ENCODE measurements at places on chromosomes 16 and 17.

DNA sequence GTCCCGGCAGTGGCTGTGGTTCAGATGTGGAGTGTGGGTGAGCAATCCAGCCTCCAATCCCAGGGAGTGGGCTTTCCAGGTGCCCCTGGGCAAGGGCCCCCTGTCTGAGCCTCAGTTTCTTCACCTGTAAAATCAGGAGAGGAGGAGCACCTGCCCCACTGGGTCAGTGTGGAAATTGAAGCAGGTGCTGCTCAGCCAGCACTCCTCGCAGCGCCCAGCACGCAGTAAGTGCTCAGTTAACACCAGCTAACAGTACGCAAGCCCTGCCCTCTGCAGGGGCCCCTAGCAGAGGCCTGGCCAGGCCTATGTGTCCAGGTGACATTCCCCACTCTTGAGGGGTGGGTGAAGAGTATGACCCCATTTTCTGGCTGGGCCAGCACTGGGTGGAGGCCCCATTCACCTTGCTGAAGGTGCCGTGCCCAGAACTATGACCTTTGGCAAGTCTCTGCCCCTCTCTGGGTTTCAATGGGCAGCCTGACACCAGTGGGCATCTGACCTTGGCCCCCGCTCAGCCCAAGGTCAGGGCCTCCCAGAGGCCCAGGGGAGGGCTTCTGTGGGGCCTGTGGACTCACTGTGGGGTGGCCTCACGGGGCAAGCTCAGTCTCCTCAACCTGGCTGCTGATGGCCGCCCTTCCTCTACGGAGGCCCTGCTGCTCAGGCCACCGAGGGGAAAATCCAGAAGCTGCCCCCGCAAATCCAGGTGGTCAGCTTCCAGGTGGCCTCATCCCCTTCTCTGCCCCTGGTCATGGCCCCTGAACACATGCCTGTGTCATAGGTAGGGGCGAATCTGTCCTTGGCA, 2.5 kb downstream of the MTSS2 start:
- DNase-seq: no peak

DNA sequence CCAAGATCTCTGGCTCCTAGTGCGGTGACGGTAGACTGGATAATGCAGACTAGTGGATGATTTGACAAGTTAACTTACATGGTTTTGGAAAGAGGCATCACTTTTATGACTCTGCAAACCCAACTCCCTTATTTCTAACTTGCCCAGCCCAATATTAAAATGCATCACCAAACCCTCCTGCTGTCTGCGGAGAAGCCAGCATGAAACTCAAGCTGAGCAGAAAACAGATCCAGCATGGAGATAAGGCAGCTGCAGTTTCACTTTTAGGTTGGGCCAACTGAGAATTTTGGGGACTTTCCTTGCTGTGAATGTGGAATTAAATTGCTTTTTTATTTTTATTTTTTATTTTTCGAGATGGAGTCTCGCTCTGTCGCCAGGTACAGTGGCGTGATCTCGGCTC, 27.8 kb downstream of the CDH1 start:
- DNase-seq: no peak

DNA sequence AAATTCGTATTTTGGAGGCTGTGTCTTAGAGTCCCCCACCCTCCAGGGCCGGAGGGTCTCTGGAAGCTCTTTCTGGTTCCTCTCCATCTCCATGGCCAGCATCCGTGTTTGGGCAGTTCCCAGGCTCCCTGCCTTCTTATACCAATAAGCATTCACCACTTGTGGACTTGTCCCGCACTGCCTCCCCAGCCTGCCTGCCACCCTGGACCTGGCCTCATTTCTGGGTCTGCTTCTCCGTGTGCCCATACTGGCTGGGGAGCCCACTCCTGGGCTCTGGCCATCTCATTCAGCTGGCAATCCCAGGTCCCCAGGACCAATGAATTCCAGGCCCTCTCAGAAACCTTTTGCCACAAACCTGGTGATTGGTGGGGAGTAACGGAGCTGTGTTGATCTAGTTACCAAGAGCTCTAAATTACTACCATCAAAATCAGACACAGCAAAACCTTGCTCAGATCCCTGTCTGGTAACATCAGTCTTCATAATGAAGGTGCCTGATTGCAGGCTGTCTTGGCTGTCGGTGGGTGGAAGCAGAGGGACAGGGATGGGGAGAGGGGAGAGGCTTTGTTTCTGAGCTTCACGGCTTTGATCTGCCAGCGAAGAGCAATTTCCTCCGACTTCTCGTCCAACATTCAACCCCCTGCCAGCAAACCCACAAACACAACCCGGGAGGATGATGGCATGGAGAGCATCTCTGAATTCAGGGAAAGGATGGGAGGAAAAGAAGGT, 27.7 kb upstream of the CRHR1 start:
- no peak for DNase-seq

DNA sequence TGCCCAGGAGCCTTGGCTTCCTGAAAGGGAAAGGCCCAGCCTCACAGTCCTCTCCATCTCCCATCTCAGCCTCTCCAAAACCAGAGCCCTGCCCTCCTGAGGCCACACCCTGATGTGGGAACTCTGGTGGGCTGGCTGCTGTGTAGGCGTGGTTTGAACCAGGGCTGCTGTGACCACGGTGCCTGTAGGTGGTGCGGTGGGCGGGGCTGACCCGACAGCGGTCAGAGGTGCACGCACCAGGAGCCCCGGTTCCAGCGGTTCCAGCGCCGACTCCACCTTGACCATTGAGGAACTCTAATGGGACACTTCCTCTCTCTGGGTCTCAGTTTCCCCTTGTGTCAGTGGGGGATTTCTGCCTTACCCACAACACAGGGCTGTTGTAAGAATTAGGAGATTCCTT, 2.4 kb downstream of the RAP1GAP2 start:
- no peak for DNase-seq

DNA sequence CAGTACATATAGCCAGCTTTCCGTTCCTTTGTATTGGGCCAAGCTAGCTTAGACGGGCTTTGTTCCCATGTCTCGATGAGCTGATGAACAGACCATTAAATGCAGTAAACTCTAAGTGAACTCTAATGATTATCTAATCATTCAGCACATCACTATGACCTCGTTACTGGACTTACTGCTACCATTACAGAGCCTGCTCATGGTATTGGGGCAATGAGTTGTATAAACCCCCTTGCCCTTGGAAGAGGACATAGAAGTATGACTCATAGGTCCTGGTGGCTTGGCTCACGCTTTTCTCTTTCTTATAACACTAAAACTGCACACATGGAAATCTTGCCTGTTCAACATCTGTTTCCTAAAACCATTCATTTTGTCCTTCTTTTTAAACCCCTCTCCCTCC, 93.6 kb upstream of the DYNLRB2 start:
- DNase-seq: no peak

DNA sequence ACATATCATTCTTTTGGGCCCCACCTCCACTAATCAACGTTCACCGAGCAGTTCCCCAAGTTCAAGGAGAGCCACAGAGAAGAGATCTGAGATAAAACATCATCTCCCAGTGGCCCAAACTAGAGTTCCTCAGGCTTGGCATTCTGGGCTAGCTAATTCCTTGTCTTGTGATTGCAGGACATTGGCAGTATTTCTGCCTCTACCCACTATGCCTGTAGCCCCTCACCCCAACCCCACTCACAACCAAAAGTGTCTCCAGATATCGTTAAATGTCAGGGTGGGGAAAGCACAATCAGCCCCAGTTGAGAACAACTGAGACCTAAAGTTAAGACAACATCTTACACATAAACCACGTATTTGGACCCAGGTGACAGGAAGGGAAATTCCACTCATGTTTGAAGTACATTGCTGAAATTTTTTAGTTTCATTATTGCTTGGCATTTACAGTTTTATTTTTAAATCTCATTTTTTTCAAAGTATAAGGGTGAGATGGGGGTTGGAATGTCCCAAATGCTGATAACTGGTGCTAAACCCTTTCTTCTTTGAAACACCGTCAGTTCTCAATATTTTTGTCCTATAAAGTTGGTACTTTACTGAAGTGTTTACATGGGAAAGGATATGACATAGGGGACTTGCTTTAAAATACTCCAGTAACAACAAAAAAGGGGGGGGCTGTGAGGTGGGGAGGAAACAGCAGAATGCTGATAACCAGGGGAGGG, 13.6 kb downstream of the ZC3H7A start:
- DNase-seq: no peak

DNA sequence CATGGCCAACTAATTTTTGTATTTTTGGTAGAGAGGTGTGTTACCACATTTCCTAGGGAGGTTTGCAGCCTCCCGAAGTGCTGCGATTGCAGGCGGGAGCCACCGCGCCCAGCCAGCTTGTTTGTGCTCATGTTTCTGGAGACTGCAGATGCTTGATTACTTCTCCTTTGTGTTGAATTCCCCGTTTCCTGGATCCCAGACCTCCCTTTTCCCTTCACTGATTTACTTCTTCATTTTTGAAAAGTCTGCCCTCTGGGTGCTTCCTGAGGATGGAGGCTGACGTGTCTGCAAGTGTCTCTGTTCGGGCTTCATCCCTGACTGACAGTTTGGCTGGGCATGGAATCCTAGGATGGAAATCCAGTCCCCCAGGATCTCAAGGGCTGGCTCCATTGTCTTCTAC, 7.0 kb upstream of the TRIM47 start:
- no peak for DNase-seq

DNA sequence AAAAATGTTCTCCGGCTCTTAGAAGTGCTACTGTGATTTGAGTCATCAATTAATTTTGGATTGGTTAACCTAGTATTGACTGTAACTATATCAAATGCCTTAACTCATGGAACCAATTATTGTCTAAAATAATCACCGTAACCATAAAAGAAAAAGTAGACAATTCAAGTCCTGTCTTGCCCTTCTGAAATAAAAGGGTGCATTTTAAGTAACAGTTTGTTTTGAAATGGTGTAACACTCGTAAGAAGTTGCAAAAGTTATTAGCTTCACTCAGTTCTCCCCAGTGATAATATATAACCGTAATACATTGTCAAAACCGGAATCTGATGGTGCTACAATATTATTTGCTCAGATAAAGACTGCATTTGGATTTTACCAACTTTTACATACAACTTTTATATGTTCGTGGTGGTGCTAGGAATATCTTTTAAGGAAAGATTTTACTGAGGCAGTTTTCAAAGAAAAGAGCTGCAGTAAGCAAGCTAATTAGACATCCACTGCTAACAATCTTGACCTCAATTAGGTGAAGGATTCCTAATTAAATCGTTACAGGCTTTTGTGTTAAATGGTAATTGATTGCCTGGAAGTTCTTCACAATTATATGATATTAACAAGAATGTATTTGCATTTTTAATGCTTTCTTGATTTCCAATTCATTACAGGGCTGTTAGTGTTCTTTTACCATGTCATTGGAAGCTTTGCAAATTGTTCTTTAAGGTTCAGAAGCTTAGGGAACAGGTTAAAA, 413.1 kb upstream of the MON1B start:
- no peak for DNase-seq

Measured in NCI-H446 (cell line).